ENCODE measurements at places on chromosomes 12 and 14. TPM values are rescaled to one million over a fixed set of nuclear protein-coding genes. Genes with fewer than 3 reads are reported as not detected.

Gene AKAP5
- total RNA-seq: 0.46 TPM

Gene BCL11B
- total RNA-seq: 0.34 TPM

Gene PDE3A
- 3.1 TPM for total RNA-seq

Gene TOMM20L
- total RNA-seq: not detected

Gene KRT78
- total RNA-seq: not detected

Gene TGM1
- total RNA-seq: 0.89 TPM

All from A549 treated with Mapracorat at 1 μM for 4 hours (cell line).